HS-5 (cell line): ENCODE measurements at places on chromosomes 12 and 14.

- peak; percentile 78 for DNase-seq
Measured at GRCh38 chr12:31005944-31006361, 67.7 kb upstream of the DDX11 start.

GRCh38 chr12:45731190-45731775, 1.8 kb downstream of the ARID2 start:
- no peak for DNase-seq

GRCh38 chr12:45327823-45328383, 112.0 kb downstream of the ANO6 start:
- no peak for DNase-seq

GRCh38 chr14:73381380-73382013, 76.8 kb downstream of the NUMB start:
- DNase-seq, result no peak

DNA sequence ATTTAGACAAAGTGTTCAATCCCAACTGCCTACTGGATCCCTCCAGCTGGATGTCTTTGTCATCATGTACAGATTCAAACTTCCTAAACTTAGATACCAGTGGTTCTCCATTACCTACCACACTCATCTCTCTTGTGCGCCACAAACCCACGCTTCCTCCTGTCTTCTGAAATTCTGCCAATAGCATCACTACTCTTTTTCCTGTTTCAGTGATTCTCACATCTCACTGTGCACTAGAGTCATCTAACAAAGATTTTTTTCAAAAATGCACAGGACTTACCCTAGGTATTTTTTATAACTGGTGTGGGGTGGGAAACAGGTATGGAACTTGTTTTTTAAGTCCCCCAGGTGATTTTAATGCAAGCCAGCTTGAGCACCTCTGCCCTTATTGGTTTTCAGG, 5.9 kb downstream of the PSMB5 start:
- no peak for DNase-seq

GRCh38 chr12:106358396-106359241, 1.1 kb downstream of the POLR3B start:
- no peak for DNase-seq

DNA sequence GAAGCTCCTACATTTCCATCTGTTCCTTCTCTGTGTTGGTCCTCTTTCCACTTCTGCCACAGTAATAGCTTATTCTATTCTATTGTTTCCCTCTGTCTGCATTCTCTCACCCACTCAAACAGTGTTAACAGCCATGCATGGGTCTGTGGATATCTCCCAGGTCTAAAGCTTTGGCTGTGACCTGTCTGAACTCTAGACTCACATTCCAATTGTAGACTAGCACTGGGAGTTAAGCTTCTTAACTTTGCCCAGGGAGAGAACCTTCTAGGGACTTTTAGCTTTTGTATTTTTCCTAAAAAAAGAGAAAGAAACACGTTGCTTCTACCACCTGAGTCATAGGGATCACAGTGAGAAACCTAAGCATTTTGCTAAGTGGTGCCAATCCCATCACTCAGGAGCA, 36.7 kb downstream of the PTPRR start:
- no peak for DNase-seq

DNA sequence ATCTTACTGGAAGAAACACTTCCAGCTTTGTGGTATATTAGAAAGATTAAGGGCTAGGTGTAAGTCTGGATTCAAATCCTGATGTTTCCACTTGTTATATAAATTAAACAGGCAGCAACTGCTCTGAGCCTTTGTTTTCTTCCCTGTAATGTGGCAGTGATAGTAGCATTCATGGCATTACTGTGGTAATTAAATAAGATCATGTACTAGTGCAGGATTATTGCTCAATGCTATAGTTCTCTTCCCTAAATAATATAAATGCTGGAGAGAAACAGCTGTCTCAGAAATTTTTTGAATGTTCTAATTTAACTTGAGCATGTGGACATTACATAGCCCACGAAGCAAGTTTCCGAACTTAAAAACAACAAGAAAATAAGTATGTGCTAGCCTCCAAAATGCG, 5.4 kb downstream of the TMEM117 start:
- DNase-seq, result no peak

- no peak for DNase-seq
Measured at GRCh38 chr12:98151984-98152383, 363.4 kb upstream of the TMPO start.

DNA sequence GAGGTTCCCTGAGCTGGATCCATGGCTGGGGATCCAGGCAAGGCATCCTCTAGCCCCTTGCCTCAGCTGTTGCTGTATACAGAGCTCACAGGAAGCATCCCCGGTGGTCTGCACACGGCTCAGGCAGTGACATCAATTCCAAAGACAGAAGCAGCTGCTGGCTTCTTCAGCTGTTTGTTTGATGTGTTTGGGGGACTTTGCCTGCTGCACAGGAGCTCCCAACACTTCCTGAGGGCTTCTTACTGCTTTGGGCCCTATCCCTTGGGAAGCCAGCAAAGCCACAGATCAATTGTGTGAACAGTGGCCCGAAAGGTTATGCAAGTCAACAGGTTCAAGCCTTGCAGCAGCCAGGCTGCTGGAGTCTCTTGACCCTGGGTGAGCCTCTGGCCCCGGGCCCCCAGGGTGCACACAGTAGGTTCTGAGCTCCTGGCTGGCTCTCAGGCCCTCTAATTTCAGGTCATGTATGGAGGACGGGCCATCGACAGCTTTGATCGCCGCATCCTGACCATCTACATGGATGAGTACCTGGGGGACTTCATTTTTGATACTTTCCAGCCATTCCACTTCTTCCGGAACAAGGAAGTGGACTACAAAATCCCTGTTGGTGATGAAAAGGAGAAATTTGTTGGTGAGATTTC, 42.6 kb downstream of the CCDC92 start:
- no peak for DNase-seq

GRCh38 chr12:66061557-66062289, 68.8 kb downstream of the LLPH start:
- no peak for DNase-seq

DNA sequence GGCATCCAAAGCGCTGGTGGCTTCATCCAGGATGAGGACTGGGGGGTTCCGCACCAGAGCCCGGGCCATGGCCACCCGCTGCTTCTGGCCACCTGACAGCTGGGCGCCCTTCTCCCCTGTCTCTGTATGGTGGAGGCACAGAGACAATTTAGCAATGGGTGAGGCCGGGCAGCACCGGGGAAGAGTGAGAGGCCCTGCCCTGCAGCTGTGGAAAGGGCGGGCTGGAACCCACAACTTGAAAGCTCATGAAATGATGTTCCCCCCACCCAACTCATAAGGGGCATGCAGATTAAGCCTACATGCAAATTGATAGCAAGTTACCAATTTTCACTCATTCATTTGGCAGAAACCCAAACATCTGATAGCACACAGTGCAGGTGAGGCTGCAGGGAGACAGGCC, 34.1 kb downstream of the ABCB9 start:
- DNase-seq, result no peak

GRCh38 chr12:58386136-58386535, 444.8 kb downstream of the ATP23 start:
- no peak for DNase-seq

DNA sequence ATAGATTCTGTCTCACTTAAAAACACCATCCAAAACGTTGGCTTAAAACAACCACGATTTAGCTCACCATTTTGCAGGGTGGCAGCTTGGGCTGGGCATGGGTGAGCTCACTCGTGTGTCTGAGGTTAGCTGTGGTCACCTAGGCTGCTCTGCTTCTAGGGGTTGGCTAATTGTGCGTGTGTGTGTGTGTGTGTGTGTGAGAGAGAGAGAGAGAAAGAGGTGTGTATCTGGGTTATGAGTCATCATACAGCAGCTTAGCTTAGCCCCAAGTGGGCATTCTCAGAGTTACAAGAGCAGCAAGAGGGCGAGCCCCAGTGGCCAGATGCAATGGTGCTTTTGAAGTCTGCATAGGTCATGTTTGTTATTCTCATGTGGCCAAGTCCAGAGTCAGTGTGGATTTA, 6.0 kb downstream of the FBXW8 start:
- DNase-seq, result peak; percentile 40

GRCh38 chr12:17928708-17929366, 161.2 kb downstream of the RERGL start:
- DNase-seq, result peak; percentile 90

DNA sequence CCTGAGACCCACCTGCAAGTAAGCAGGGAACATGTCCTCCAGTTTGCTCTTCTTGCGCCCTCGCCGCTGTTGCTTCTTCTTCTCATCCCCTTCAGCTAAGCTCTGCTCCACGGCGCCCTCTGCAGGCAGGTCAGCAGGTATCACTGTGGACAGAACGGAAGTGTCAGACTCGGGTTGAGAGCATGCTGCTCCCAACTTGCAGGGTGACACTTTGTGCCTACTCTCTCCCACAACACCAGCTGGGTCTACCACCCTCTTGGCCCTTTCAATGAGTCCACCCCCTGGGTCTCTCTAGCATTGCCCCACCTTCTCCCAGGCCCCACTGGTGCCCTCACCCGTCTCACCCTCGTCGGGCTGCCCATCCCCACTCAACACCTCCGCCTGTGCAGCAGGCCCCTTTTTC, 16.7 kb downstream of the KMT2D start:
- DNase-seq, result no peak

- no peak for DNase-seq
Measured at GRCh38 chr12:11808931-11809330, 159.5 kb downstream of the ETV6 start.

DNA sequence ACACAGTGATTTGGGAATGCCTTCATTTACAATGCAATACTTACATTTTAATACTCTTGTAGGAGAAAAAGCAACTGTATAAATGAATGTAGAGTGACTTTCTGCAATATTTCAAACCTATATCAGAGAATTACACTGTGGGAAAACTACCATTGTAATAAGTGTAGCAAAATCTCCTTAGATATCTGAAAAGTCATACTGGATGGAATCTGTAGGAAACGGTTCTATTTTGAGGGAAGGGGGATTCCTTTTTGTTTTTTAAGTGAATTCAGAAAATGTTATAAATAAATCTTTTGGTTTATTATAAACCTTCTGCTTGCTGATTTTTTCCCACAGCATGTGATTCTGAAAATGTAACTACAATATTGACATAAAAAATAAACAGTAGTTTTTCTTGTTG, 23.0 kb downstream of the ZNF891 start:
- no peak for DNase-seq

DNA sequence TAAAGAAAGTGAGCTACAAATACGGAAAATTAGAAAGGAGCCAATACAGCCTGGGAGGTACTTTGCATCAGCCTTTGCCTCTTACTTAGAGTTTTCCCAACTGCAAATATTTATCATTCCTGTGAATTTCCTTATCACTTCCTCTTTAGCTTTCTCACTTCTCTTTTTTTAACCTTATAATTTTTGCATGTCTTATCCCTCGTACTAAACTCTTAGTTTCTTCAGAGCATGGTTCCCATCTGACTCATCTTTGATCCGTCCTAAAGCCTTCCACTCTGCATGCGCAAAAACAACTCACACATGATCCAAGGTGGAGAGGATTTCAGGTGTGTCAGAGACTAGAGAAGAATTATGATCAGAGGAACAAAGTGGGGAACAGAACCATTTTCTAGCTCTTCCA, 9.6 kb upstream of the SNAPC1 start:
- DNase-seq, result no peak

- DNase-seq, result no peak
Measured at GRCh38 chr14:68787092-68787992, 5.5 kb downstream of the ZFP36L1 start.

DNA sequence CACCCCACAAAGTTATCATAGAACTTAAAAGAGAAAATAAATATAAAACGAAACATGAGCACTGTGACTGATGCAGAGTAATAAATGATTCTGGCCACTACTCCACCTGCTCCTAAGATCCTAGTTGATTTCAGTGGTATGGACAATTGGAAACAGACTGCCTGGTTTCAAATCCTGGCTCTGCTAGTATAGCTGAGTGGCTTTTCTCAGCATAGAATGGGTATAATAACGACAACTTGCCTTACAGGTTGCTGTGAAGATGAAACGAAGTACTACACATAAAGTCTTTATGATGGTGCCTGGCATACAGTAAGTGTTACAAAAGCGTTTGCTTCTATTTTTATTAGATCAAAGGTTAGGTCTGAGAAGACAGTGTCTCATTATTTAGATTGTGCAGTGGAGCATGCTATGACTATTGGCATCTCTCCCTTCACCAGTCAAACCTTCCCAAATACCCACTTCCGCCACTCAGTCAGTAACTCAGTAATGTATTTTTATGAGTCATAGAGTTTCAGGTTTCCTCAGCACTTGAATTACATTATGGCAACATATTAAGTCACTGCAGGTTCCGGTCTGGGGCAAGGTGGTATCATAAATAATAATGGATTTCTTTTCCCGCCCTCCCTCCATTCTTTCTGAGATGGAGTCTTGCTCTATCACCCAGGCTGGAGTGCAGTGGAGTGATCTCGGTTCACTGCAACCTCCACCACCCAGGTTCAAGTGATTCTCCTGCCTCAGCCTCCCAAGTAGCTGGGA, 29.7 kb upstream of the NR2C1 start:
- peak; percentile 95 for DNase-seq

DNA sequence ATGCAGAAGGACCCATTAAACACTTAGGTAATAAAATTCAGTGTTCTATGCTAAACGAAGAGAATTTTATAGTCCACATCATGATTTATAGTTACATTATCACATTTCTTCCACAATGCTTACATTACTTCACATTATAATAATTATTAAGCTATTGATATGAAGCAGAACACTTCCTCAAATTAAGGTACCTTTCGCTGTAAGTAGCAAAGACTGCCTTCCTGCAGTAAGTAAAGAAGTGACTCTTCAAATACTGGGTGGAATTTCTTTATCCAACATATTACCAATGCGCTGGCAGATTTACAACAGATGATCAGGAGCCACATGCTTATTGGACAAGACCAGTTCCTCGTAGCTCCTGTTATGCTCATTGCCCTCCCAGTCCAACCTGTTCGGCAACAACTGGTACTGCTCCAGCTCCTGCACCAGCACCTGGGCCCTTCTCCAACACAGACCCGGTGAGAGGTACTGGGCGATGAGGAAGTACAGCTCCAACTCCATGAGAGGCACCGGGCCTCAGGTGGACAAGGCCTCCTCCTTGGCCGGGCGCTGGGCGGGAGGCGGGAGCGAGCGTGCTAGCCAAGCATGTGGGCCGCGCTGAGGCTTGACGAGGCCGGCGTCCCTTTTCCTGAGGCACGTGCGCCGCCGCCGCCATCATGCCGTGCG, 210.7 kb upstream of the ATP2B1 start:
- DNase-seq, result no peak
